ENCODE measurements at places on chromosomes 1 and 21.

DNA sequence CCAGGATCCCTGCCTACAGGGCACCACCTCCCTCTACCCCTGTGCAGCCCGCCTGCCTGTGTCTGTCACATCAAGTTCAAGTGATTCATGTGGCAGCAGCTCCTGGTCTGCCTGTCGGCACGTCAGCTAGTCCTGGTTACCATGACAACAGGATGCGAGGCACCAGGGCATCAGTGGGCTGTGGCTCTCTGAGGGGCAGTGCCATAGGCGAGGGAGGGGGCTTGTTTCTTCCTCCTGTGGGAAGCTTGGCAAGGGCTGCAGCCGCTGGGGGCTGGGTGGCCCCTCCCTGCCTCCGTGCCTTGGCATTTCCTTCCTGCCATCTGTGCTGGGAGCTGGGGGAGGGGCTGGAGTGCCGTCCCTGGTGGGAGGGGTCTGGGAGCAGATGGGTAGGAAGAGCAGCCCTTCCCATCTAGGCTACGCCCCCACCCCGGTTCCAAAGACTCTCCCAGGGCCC is 43.1 kb downstream of the FOXO6 start:
- peak; percentile 21 for DNase-seq

GRCh38 chr1:67684526-67685066 is 405 bp upstream of the GADD45A start:
- no peak for DNase-seq

DNA sequence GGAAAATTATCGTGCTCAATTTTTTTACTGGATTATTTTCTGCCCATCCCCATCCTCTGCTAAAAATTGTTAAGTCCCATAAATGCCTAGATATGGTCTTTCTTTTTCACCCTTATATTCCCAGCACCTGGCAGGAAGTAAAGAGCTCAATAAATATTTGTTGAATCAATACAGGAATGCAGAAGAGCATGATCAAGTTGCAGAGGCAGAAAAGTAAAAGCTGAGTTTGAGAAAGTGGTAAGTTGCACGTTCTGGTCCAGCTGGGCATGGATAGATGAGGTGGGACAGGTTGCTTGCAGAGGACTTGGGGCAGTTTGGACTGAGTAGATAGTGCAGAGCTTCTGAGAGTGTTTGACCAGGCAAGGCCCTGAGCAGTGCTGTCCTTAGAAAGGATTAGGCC is 40.1 kb downstream of the ZNF281 start:
- no peak for DNase-seq

- no peak for DNase-seq
Observed at GRCh38 chr21:38914528-38915293, 109.0 kb downstream of the ETS2 start.

GRCh38 chr1:73044241-73045036 is 762.1 kb upstream of the NEGR1 start:
- DNase-seq = no peak

- DNase-seq = no peak
Observed at GRCh38 chr1:68065766-68066165, 15.3 kb upstream of the DIRAS3 start.

DNA sequence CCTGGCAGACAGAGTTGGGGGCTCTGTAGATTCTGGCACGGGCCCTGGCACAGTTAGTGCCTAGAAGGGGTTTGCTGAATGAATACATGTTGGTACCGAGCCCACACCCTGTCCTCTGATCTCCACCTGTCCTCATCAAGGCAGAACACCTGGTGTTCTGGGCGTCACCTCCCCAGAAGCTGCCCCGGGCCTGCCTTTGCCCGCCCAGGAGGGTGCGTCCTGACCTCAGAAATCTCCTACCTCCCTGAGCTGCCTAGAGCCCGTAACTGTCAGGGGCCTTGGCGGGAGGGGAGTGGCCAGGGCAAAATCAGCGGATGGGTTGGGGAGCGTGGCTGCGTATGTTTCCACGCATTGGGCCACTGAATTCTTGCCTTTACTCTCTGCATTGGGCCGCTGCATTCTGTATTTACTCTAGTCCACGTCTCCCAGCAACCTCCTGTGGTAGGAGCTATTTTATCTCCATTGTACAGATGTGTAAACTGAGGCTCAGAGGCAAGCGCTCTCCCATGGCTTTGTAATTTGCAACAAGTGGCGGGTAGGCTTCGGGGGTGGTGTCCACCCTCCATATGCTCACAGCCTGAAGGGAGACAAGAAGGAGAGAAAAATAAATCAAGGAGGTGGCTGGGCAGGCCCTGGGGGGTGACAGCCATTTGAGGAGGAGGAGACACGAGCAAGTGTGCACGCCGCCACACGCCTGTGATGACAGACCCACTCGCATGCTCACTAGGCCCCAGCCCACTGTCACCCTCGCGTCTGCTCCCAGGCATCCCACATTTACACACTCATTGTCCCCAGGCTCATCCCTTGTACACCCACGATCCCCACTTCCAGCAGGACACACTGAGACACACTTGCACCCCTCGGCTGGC is 95.7 kb upstream of the WNT4 start:
- no peak for DNase-seq

GRCh38 chr1:35285771-35286606 is 17.5 kb downstream of the ZMYM4 start:
- DNase-seq = no peak

DNA sequence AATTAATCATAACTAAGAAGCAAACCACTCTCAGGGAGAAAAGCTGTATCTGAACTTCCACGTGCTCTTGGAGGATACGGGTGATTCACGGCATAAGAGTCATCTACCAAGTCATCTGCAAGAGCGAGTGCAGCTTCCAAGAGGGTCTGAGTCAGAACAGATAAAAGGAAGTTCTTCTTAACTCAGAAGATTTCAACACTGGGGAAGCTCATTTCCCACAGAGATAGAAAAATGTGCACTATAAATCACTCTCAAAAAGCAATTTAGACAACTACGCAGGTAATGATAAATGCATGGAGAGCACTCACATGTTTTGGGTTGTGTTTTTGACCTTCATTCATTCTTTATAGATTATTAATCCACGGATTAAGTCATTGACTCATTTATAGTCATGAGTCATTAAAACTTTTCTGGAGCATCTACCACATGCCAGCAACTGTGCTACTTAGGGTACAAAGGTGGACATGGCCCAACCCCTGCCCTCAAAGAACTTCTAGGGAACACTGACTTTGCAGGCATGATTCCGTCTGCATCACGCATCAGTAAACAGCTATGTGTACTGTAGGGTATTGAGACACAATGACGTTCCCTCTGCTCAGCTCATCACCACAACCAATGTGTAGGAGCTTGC is 20.8 kb downstream of the KCNJ15 start:
- no peak for DNase-seq

DNA sequence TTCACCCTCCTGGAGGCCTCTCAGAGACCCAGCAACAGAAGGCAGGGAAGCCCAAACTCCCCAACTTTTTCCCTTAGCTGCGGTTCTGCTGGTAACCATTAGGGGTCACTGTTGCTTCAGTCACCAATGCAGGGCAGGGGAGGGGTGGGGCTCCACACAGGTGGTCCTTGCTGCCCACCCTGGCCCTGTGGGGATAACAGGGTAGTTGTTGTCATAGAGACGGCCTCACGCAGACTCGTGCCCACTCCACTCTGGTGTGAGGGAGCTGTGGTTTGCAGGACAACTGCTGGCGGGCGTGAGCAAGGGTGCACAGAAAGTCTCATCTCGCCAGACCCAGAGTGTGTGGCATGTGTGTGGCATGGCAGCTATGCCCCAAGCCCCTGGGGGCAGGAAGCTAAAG is 19.9 kb downstream of the INSRR start:
- DNase-seq = peak; percentile 60

DNA sequence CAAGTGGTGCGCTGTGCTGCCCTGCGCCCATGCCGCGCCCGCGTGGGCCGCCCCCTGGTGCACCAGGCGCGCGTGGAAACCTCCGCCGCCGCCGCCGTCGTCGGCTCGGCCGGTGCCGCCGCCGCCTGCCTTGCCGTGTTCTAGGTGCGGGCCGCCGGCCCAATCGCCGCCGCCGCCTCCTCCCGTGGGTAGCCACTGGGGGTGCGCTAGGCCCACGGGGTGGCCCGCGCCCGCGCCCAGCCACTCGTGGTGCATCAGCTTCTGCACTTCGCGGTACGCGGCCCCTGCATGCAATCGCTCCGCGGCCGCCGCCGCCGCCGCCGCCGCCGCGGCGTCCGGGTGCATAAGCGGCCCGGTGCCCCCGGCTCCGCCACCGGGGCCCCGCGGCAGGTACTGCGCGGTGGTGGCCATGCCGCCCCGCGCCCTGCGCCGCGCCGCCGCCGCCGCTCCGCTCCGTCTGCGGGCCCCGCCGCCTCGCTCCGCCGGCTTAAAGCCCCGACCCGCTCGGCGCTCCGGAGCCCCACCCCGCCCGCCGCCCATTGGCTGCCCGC is at the start of gene POU3F1:
Gene POU3F1 (minus strand): TSS at position 461 of the 551 bp plus-strand sequence. CDS start 50 bp downstream, at position 411.
- no peak for DNase-seq

DNA sequence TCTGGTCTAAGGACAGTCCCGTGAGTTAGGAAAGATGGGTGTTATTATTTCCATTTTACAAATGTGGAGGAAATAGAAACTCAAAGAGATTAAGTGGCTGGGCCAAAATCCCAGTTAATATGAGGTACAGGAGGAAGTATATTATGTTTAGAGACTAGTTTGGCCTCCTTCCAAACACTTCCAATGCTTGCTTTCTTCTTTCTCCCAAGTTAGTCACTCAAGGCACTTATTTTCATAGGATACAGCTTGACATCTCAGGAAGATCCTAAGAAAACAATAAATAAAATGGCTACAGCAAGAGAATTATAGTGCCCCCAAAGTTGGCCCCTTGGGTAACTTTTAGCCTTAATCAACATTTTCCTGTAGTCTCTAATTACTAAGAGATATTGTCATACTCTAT is 47.5 kb upstream of the IPO9 start:
- DNase-seq = no peak

GRCh38 chr1:223244366-223245103 is 101.5 kb upstream of the TLR5 start:
- DNase-seq = no peak

DNA sequence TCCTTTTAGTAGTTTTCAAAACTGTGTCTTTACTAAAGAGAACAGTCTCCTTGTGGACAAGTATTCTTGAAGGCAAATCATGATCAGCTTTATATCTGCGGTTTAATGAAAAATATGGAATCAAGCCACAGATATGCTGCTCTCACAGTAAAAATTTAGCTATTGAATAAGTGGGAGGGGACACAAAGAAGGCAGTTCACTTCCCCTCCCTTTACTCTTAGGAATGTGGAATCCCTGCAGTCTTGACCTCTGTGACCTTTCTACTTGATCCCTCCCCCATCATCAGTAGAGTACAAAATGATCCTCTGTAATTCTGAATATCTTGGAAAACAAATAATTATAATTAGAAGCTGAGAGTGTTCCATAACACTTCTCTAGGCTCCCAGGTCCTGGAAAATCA is 136.7 kb upstream of the HOOK1 start:
- DNase-seq = no peak

GRCh38 chr1:220455559-220455958 is 72.4 kb upstream of the MARK1 start:
- no peak for DNase-seq

GRCh38 chr1:151494741-151495281 is 16.4 kb upstream of the CGN start:
- DNase-seq = no peak

Measured in B cell (primary cell).